ENCODE measurements at places on chromosomes 6 and 20.
A peak's percentile ranks its signal among the peaks of the same experiment; 100 is the strongest.

DNA sequence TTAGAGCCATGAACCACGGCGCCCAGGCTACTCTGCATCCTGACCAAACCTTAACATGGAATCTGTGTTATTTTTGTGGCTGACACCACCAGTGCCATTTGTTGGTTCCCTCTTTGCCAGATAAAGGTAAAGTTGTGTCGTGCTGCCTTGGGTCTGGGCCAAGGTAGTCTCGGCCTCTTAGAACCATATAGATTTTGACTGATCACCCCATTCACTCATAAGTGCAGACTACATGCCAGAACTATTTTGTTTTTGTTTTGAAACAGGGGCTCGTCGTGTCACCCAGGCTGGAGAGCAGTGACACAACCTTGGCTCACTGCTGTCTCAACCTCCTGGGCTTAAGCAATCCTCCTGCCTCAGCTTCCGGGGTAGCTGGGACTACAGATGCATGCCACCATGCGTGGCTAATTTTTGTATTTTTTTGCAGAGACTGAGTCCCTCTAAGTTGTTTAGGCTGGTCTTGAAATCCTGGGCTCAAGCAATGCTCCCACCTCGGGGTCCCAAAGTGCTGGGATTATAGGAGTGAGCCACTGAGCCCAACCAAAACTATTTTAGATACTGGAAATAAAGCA is 19.2 kb upstream of the RIPOR3 start:
- DNase-seq: no peak

GRCh38 chr6:144286503-144287393 is 1.6 kb downstream of the UTRN start:
- DNase-seq: peak; percentile 80

GRCh38 chr20:19921284-19921793 is 95.8 kb upstream of the NAA20 start:
- DNase-seq: no peak

GRCh38 chr6:71822625-71823024 is 63.7 kb upstream of the RIMS1 start:
- no peak for DNase-seq

- no peak for DNase-seq
Measured at GRCh38 chr6:29537714-29538403, 21.7 kb downstream of the UBD start.

DNA sequence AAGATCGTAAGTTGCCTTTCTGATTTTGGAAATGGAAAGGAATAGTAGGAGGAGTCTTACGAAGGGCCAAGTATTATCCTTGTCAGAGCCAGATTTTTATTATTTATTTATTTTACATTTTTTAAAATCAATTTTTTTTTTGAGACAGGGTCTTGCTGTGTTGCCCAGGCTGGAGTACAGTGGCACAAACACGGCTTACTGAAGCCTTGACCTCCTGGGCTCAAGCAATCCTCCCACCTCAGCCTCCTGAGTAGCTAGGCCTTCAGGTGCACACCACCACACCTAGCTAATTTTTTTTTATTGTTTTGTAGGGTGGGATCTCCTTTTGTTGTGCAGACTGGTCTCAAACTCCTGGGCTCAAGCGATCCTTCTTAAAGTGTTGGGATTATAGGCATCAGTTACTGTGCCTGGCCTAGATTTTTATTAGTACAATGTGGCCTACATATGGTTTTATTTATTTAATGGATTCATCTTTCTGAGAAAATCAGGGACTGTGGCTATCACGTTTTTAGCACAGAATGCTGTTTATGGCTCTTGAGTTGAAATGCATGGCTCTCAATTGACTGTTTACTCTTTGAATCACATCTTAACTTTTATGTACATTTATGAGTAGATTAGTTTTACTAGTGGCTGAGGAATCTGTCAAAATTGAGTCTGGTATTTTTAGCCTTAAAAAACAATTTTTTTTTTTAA is 16.7 kb downstream of the CDC5L start:
- no peak for DNase-seq

GRCh38 chr20:17679941-17680835 is 1.9 kb downstream of the RRBP1 start:
- DNase-seq: peak; percentile 52

GRCh38 chr6:141258516-141258915 is 874.2 kb upstream of the GJE1 start:
- no peak for DNase-seq

GRCh38 chr6:135230711-135231468 is 49.8 kb downstream of the MYB start:
- no peak for DNase-seq

GRCh38 chr20:33733654-33734576 is 2.1 kb downstream of the ZNF341 start:
- peak; percentile 24 for DNase-seq

GRCh38 chr20:50429412-50429811 is 80.8 kb upstream of the PTPN1 start:
- no peak for DNase-seq

DNA sequence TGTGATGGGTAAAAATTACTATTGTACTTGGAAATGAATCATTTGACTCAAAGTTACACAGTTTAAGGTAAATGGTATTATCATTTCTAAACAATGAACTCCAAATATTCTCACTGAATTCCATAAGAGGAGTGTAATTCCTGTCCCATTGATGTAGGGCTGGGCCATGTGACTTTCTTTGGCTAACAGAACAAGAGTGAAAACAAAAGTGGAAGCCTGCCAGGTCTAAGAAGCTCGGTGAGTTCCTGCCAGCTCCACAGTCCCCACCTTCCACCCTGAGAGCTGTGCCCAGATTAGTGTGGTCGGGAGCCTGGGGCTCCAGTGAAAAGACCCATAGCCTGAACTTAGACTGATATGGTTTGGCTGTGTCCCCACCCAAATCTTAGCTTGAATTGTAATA is 24.6 kb downstream of the TBXT start:
- DNase-seq: no peak

- DNase-seq: no peak
Measured at GRCh38 chr20:23774081-23774480, 23.3 kb upstream of the CST1 start.

DNA sequence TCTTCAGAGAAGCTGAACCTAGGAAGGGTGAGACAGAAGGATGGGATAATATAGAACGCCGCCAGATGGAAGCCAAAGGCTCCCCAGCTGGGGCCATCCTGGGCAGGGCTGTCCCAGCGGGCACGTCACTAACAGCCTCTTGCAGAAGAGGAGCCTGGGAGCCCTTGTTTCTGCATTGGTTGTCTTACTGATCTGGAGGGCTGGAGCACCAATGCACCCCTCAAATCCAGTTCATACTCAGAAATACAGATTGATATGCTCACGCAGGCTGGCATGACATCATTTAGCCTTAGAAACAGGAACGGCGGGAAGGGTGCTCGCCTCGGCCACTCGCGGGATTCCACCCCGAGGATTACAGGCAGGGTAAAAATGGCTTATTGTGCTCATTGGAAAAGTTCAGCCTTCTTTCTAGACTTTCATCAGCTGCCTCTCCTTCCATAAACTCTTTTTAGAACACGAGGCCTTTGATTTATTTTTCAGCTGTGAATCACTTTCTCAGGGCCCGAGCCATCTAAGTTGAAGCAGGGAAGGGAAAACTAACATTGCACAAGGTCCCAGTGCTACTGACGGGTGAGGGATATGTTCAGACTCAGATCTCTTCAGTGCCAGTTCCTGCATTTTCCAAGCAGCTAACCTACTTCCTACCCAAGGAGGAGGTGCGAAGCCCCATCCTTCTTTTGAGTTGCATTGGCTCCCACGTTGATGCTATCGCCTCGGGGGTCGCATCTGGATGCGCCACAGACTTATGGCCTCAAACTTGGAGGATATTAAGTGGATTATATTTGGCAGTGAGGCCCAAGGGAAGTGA is 82.3 kb downstream of the GMPR start:
- peak; percentile 49 for DNase-seq

DNA sequence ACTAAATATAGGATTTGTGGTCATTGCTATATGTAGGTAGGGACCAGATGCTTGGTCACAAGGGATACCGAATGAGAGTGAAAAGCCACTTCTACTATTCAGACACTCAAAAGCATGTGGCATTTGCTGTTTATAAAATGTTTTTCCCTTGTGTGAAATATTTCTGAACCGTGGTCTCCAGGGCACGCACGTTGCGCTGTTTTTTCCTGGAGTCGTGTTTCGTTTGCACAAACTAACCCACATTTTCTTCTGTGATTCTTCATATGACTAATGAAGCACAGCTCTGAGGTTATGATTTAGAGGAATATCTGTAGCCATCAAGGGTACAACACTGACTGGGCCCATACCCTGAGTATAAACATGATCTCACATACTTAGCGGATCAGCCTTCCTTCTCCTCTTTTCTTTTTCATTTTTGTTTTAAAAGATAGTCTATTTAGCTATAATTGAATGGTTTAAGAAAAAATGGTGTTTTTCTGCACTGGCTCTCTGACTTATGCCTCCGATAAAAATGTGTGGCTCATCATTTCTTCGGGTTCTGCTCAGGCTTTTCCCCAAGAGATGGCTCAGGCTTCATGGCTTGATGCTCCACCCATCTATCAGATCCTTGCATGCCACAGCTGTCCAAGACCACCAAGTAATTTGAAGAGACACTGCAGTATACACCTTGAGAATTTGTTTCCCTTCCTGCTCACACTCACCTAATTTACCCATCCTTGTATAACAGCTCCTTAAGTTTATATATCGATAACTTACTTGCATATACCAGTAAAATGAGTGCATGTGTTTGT is 59.9 kb upstream of the HBS1L start:
- no peak for DNase-seq

DNA sequence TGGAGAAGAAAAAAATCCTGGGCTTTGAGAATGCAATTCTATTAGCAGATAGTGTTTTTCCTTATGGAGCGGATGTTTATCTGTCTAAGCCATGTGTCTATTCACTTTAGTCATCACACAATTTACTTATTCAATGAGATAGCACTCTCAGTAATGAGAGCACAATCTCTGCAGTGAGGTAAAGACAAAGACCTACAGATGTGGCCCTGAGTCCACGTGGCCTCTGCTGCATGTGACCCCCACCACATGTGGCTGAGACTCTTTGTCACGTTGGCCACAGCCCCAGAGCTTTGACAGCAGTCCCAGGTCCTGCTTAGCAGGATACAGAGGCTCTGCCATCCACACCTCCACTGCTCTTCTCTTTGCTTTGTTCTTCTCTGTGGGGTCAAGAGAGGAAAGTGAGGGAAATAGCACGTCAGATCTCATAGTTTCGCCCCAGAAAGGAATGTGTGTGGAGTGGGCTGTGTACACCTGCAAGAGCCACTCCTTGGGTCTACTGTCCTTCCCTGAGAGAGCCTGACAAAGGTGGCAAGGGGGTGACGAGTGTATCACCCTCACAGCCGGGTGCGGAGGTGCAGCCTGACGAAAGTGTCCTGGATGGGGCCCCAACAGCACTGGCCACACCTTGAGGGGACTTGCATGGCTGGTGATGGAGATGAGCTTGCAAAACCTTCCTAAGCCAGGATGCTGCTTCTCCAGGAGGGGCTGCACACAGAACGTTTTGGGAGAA is 40.7 kb downstream of the ZNF831 start:
- DNase-seq: no peak

DNA sequence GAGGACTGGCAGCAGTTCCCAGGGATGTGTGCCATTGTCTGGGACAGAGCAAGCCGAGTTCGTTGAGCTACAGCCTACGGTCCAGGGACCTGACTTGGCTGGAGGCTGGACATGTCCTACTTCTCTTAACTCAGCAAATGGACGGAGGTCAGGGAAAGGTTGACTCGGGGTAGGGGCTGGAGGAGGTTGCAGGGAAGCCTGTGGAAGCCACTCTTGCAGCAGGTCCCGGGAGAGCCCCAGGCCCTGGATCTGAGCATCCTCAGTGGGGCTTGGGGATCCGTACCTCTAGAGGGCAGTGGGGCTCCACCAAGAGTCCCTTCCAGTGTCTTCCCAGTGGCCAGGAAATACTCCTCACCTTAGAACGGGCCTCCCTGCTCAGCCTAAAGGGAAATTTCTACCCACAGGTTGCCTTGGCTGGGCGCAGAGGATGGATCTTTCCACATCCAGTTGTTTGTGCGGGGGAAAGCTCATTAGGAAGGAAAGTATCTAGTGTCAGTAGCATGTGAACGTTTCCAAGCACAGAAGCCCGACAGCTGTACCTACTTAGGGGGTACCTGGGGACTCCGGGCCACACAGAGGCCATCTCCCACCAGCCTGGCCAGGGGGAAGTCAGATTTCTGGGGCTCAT is 170.2 kb downstream of the NFATC2 start:
- DNase-seq: peak; percentile 79

- no peak for DNase-seq
Measured at GRCh38 chr6:39614393-39614950, 110.7 kb downstream of the KIF6 start.

DNA sequence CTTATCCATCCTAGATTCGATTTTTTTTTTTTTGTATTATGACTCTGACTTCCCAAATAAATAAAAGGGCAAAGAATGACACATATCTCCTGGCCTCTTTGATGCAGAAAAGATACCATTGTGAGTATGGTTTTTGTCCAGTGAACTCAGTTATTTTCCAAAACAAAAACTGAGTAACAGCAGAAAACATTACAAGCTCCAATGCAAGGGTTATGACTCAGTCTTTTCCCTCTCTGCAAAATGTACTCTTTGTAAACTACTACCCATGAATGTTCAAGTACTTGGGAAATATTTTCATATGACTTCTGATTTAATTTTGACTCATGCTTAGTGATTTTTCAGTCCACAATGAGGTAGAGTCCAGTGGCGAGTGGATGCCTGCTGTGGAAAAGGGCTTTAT is 355.3 kb downstream of the RNF144B start:
- no peak for DNase-seq

DNA sequence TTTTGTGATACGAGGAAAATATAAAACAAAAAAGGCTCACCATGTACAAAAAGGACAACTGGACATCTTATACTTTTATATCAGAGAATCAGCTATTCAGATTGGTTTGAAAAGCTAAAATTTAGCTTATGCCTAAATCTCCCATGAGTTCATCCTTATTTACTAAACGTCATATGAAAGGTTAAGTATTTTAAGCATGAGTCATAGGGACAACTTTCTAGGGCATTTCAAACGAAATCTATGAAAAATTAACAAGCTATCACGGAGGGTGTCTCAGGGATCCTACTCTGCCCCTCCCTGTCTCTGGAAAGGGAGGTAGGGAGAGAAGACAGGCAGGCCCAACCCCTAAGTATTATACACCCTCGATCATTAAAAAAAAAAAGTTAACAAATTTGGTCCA is 124.1 kb upstream of the LOC128125822 start:
- no peak for DNase-seq

DNA sequence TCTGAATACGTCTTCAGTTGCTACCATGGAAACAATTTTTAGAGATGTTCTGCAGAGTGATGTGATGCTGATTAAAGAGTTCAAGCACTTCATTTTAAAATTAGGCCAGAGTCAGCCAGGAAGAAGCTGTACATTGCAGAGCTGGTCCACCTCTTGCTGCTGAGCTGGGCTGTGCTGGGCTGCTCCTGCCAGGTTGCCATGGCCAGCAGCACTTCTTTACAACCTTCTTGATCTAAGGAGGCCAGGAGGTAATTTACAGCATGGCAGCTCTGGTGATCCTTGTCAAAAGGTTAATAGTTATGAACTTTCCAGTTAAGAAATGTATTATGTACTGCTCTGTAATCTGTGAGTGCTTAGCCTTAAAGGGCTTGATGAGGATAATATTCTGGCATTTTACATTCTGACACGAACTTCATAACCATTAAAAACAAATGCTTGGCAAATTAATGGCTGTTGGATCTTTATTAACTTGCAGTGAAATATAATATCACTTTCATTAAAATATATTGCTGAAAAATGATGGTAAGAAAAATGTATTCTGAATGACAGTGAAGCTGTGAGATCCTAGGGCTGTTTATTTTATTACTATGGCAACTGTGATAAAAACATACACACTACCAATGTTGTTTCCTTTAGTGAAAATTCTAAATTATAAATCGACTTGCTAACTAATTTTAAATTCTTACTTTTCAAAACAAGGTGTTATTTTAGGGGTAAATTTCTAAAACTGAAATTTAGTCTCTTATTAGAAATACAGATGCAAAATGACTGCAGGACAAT is 259.7 kb downstream of the RFPL4B start:
- no peak for DNase-seq
